NCI-H2081 treated with DMSO at 0.1 percent for 48 hours (cell line): ENCODE measurements at places on chromosomes 7 and 10.

DNA sequence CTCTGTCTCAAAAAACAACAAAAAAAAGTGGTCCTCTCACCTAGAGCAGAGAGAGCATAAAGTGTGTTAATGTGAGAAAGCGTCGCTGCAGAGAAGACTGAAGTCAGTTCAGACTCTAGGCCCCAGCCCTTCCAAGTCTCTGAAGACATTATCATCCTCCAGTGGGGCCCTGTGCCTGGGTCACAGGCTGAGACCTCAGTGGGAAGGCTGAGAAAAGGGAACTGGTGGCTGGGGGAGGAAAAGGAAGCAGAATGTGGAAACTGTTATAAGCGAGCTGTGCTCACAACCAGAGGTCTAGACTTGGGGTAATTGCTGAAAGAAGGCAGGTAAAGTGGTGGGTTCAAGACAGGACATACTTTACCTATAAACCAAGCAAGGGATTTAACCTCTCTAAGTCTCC lies 4.9 kb upstream of the RRP12 start:
- no peak for DNase-seq

GRCh38 chr7:482521-483083 lies 37.0 kb downstream of the PDGFA start:
- no peak for DNase-seq

DNA sequence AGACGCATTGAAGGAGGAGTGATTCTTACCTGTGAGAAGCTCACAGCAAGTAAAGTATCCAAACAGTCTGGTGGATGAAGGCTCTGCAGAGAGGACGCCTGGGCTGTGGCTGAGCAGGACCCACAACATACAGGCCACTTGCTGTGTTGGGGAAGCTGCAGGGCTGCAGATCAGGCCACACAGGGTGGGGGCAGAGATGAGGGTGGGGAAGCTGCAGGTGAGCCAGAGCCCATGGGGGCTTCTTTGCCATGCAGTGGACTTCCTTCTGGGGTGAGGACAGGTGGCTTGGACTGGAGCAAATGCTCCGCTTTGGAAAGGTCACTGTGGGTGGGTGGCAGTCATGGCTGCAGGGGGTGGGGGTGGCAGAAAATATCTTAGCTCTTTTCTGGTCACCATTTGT lies 214.8 kb downstream of the GLRX3 start:
- DNase-seq = no peak

GRCh38 chr7:22586786-22587140 lies 86.8 kb upstream of the STEAP1B start:
- no peak for DNase-seq

DNA sequence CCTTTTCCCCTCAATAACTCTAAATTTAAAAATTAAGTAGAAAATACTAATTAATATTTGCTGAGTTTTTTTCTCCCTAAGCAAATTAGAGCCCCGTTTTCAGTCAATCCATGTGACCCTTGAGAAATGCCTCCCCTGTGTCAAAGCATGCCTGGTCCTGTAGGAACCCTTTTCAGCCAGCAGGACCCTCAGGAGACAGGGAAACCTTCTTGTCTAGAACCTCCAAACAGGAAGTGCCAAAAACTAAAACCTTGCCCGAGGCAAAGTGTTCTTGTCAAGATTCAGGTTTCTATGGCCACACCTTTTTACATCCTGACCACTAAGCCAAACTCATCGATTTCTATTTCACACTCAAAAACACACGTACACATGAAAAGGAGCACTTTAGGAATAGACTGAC lies 60.1 kb upstream of the NFE2L3 start:
- no peak for DNase-seq

DNA sequence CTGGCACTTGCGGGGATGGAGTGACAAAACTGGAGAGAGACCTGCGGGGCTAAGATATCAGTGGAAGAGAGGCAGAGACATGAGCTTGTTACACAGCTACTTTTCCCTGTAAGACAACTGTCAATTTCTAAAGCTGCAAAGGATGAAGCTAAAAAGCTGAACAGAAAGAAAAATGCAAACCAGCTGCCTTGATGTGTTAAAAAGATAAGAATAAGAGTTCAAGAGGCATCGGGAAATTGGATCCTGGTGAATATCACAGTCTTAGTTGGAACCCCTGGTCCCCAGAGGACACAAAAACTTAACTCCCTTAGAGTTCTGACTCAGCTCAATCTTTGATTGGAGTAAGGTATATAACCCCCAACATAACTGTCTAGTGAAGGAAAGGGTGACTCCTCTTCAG lies 38.8 kb downstream of the VPS41 start:
- DNase-seq = no peak

- no peak for DNase-seq
These were observed 14.3 kb downstream of the CYP3A5 start for GRCh38 chr7:99665312-99666012.

DNA sequence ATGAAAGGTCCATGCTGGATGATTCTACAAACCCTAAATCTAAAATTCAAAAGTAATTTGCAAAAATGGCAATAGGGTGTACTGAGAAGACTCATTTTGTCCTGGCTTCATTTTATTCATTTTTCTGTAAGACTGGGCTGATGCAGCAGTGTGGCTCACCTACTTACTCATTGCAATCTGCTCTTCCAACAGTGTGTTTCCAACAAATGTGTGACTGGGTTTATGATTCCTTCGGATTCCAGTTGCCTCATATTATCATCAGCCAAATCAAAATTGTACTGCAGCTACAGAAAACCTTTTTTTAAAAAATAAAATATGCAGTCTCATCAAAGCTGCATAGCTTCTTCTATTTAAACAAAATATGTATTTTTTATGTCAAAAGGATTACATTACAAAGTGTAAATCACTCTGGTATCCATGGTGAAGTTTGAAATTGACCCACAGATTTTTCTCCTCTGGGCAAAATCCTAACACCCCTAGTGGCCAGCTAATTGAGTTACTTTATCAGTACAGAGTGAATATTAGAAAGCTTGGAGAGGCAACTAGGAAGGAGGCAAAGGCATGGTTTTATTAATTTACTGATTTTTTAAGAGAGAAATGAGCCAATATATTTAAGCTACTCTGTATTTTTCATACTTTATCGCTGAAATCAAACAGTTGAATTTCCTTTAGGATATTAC lies 390.3 kb downstream of the MAGI2 start:
- DNase-seq = no peak

DNA sequence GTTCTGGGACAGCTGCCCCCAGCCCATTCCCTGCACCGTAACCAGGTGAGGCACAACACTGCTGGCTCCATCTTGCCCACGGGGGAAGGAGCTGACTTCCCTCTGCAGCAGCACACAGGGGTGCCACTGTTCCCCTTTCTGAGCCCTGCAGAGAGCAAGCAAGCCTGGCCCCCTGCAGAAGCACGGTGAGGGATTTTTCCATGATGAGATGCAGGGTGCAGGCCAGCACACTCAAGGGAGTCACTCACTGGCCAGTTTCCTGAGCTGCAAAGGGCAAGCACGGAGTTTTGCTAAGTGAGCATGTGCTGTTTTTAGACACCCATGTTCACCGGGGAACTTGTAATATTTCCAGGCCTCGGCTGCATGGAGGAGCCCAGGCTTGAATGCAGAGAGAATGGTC lies 176.6 kb downstream of the PIP4K2A start:
- DNase-seq = no peak

GRCh38 chr7:79880312-79880711 lies 254.3 kb upstream of the GNAI1 start:
- peak; percentile 97 for DNase-seq

GRCh38 chr7:50618281-50618680 lies 53.1 kb upstream of the DDC start:
- no peak for DNase-seq

DNA sequence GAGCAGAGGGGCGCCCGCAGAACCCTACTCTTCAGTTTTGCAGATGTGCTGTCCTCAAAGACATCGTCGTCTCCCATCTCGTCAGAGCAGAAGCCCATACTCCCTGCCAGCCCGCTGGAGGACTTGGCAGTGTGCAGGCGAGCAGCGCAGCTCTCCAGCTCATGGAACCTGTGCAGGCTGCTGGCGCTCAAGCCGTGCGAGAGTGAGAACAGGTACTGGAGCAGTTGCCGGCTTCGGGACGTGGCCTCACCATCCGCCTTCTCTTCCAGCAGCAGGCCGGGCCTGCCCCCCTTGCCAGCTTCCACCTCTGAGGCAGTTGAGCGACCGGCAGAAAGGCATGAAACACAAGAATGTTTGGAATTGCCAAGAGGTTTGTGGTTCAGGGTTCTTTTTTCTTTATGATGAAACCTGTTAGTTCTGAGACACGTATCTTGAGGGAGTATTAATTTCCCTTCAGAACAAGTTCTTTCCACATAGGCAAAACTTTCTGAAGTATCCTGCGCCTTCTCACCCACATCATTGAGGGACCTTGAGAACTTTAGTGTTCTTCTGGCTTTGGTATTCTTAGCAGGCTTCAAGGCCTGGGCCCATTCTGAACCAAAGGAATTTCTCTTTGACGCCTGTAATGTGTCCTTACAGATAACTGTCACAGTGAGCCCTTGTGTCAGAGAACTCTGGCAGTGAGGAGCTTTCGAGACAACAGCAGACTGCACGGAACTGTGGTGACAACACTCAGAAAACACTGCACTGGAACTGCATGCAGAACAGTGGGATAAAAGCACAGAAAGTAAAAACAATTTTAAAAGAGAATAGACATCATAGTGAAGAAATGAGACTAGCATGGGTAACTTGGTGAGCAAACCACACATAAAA lies 89.5 kb downstream of the ALOX5 start:
- no peak for DNase-seq

- no peak for DNase-seq
These were observed 324 bp downstream of the TWNK start for GRCh38 chr10:100987685-100988049.

DNA sequence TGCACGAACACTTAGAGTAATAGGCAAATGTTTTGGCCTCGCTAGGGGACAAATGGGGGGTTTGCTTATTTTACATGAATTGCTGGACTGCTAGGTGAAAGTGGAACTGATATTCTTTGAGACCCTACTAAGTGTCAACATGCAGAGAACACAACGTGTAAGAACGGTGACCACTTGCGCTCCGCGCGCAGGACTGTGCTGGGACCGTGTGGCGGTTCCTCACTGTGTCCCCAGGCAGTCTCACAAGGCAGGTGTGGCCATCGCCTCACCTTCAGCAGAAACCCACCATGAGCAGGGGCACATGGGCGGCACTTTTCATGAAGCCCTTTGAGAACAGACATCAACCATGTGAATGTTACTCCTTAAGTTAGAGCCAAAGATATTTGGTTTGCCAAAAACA lies 27.2 kb downstream of the PTPRN2 start:
- no peak for DNase-seq

GRCh38 chr7:100584683-100585510 lies 1.0 kb downstream of the LRCH4 start:
- no peak for DNase-seq

GRCh38 chr7:26556061-26556881 lies 264.6 kb downstream of the SNX10 start:
- no peak for DNase-seq

DNA sequence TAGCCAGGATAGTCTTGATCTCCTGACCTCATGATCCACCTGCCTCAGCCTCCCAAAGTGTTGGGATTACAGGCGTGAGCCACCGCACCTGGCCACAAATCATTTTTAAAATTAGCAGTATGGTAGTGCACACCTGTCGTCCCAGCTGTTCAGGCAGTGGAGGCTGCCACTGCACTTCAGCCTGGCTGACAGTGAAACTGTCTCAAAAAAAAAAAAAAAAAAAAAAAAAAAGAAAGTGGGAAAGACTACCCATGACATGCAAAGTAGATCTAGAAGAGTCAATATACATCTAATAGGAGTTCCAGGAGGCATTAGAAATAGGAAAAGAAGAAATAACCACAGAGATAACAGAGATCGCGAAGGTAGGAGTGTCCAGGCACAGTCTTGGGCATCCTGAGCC lies 3.2 kb downstream of the CSGALNACT2 start:
- DNase-seq = no peak

GRCh38 chr7:46554688-46555422 lies 633.8 kb upstream of the IGFBP3 start:
- DNase-seq = no peak

DNA sequence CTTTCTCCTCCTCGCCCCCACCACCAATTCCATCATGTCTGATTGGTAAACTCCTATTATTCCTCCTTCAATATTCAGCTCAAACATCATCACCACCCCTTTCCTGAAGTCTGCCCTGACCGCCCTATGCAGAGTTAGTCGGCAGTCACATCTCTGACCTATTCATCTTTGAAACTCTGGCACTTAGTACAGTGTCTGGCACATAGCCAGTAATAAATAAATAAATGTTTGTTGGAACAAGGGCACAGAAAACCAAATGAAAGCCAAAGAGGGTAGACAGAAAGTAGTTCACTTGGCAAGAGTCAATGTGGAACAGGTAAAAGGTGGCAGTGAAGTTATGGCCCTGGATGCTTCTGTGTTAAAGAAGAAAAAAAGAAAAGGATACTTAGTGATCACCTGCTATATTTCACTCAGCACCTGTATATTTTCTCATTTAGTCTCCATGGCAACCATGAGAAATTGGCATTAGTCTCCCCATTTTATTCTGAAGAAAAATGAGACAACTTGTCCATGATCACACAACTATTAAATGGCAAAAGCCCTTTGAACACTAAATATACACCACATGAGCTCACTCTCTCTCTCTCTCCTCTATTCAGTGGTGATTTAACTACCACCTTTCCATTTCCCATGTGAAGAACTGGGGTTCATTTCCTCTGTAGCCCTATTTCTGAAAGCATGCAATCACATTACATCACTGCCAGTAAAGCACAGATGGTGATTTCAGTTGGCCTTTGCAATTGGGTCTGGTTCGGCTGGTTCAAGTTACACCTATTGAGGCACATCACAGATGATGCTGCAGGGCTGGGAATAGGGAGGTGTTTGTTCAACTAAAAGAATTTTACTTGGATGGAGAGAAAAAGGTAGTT lies 25.3 kb downstream of the CHCHD3 start:
- no peak for DNase-seq

GRCh38 chr10:33155720-33156638 lies 178.5 kb downstream of the NRP1 start:
- DNase-seq = no peak

- DNase-seq = no peak
These were observed 373.1 kb downstream of the THSD7A start for GRCh38 chr7:11458736-11459483.

DNA sequence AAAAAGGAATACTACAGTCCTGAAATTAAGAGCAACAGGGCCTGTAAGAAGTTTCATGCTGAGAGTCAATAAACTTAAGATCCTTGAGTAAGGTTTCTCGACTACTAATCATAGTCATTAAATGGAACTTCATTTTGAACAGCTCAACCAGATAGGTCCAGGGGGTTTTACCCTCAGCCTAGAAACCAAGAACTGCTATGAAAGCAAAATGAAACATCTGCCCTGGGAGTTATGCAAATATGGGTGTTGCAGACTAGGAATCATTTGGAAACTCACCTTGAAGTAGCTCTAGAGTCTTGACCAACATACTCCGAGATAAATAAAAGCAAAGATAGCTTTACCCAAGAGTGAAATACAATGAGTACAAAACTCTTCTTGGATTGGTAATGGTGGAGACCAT lies 128.0 kb downstream of the HGF start:
- no peak for DNase-seq

DNA sequence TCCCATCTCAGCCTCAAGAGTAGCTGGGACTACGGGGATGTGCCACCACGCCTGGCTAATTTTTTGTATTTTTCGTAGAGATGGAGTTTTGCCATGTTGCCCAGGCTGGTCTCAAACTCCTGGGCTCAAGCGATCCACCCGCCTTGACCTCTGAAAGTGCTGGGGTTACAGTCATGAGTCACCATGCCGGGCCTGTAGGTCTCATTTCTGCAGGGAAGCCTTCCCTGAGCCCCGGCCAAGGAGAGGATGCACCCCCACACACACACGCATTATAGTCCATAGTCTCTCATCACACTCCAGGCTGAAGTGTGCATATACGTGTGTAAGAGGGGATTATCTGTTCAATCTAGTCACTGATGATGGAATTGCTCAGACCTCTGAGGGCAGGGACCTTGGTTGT lies 29.3 kb downstream of the KCNMA1 start:
- DNase-seq = no peak
